ENCODE measurements at places on chromosomes 1 and 21.

DNA sequence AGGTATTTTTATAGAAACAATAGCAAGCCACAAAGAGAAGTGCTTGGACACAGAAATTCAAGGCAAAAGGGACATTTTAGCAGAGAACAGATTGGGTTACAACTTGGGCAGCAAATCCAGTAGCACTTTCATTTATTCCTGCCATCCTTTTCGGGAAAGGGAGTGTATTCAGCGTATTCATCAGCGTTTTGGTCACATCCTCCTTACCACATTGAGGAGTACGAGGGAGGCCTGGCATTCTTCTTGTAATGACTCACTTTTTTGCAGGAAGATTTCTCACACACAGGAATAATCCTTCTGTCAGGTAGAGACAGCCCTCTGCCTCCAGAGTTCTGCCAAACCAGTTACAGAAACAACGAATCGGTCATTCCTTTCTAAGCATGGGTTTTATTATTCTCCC lies 18.1 kb upstream of the FAM78B start:
- DNase-seq = no peak

DNA sequence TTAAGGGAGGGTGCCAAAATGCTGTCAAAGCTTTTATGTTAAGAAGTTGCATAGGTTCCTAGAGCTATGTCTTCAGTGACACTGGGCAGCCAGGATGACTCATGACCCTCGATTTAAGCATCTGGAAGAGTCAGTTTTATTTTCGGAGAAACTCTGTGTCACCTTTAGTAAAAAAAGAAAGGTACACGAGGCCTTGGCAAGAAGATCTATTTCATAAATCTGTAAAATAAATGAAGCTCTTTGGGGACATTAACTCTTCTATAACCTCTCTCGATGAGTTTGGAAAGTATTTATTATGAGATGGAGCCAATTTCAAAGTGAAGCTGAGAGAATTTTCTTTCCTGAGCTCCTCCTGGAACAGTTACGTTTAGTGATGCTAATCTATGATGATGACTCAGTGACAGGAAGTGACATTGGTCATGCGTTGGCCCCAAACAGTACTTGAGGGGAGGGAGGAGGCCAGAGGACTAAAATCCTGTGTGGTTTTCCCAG lies 156.5 kb downstream of the HLX start:
- no peak for DNase-seq

GRCh38 chr1:232704694-232705680 lies 75.1 kb upstream of the SIPA1L2 start:
- DNase-seq = no peak

DNA sequence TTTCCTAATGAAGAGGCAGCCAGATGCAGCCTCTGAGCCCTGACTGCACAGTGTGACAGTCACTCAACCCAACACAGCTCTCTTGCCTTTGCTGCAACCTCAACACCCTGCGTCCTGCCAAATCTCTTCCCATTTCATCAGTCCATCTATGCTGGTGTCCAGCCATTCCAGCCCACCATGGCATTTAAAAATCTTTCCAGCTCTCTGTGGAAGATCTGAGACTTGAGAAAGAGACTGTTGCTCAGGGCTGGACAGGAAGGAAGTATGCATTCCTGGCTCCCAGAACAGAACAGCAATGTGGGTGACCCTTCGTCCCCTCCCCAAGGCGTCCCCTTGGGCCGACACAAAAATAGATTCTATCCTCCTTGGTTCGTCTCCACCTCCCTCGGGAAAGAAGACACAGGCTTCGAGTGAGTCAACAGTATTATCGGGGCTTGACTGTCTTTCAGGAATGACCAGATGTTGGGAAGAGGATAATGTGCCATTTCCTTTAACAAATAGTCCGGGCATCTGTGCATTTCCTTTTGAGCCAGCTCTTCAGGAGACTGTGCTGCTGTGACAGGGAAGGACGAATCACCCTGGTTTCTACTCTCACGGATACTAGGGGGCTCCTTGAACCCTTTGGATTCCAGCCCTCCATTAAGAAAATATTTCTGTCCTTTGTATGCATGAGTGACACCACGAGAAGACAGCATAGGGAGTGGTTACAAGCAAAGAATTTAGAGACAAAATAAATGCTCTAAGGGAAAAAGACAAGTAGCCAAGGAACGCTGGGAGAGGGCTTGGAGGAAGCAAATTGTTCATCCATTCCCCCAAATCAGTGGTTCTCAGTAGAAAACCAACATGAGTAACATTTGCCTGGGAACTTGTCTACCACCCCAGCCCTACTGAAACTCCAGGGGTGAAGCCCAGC lies 111.4 kb upstream of the CDC42BPA start:
- no peak for DNase-seq

- peak; percentile 61 for DNase-seq
These were observed 39.6 kb downstream of the NUF2 start for GRCh38 chr1:163361123-163361934.

- DNase-seq = no peak
These were observed at the start of gene S100B for GRCh38 chr21:46604975-46605766. Gene S100B (minus strand): TSS chr21:46605082. CDS start chr21:46602415, 2,667 bp downstream.

DNA sequence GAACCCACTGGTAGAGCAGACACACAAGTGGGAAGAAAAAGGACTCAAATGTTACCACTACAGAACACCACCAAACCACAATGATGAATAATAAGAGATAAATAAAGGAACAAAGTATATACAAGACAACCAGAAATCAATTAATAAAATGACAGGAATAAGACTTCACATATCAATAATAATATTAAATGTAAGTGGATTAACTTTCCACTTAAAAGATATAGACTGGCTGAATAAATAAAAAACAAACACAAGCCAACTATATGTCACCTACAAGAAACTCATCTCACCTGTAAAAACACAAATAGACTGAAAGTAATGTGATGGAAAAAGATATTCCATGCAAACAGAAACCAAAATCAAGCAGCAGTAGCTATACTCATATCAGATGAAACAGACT lies 6.9 kb upstream of the CLIC6 start:
- no peak for DNase-seq

DNA sequence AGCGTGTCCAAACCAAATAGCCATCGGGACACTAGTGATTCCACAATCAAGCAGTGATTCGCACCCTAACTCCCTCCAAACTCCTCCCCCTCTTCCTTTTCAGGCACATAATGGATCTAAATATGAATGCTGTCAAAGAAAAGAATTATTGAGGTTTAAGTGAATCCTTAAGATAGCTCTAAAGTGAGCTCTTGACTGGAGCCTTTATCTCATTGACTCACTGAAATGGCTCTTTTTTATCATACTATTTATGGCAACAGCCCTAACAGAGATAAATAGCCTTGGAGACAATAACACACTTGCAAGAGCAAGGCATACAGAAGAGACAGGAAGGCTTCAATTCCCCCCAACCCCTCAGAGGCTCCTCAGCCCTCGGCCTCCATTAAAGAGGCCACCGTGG lies 143.3 kb downstream of the PLXNA2 start:
- DNase-seq = no peak

DNA sequence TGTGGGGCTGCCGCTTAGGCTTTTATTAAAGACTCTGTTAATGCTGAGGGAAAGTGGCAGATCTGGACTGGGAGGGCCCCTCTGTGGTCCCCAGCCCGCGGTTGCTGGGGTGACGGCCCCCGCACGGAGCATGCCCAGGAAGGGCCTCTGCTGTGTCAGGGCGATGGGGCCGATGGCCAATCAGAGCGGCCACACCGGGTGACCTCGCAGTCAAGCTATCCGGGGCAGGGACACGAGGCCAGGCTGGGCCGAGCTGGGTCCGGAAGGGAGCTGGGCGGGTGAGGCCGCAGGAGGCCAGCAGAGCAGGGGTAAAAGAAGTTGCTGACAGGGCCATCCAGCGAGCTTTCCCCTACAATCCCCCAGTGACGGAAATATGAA lies 145.1 kb downstream of the CASZ1 start:
- DNase-seq = no peak

DNA sequence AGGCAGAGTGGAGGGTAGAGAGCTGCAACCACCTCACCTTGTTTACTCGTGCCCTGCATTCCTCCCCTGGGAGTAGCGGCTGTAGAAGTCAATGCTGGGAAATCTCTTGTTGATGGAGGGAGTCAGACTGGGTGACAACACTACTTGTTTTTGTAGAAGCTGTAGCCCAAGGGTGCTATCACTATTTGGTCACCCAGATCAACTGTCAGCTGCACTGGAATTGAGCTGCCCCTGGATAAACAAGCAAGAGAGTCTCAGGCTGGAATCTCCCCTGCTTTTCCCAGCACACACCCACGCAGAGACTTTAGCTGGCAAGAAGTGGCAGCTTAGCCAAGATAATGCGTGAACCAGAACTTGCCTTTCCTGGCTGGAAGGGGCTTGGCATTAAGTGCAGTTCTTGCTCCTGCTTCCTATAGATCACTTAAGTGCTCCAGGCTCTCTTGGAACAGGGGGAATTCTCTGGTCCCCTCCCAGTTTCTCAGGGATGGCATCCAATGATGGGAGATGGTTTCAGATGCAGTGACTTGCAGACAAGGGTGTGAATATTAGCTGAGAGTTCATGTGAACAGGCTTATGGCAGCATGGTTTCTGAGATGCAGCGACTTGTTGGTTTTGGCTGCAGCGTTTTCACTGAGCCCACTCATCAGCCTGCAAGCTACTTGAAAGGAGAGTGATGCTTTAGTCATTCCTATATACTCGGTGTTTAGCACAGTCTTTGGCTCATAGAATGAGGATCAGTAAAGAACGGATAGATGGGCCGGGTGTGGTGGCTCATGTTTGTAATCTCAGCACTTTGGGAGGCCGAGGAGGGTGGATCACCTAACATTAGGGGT lies 16.8 kb downstream of the ATP2B4 start:
- no peak for DNase-seq

- DNase-seq = no peak
These were observed 1.3 kb downstream of the CDK18 start for GRCh38 chr1:205505791-205506190.

DNA sequence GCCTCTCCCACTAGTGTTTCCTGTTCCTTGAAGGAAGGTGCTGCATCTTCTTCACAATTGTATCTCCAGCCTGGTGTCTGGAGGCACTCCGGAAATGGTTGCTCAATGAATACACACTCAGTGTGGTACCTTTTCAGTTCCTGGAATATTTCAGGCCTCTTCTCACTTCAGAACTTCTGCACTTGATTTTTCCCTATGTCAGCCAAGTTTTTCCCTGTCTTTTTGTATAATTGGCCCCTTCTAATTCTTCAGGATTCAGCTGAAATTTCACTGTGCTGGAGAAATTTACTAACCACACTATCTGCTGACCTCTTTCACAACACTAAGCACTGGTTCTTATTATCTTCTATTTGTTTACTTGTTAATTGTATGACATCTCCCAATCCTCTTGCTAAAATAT lies 61.2 kb upstream of the MAP10 start:
- no peak for DNase-seq

- no peak for DNase-seq
These were observed 165.4 kb downstream of the MRPL39 start for GRCh38 chr21:25441835-25442234.

GRCh38 chr1:81714636-81715035 lies 86.1 kb upstream of the ADGRL2 start:
- no peak for DNase-seq

- no peak for DNase-seq
These were observed 34.4 kb downstream of the MAP3K21 start for GRCh38 chr1:233361876-233362275.

GRCh38 chr1:87572891-87573290 lies 244.2 kb downstream of the LMO4 start:
- peak; percentile 52 for DNase-seq

- DNase-seq = no peak
These were observed 70.7 kb downstream of the COL24A1 start for GRCh38 chr1:86085741-86086409.

- no peak for DNase-seq
These were observed 76.2 kb upstream of the KIAA1614 start for GRCh38 chr1:180836449-180836848.

DNA sequence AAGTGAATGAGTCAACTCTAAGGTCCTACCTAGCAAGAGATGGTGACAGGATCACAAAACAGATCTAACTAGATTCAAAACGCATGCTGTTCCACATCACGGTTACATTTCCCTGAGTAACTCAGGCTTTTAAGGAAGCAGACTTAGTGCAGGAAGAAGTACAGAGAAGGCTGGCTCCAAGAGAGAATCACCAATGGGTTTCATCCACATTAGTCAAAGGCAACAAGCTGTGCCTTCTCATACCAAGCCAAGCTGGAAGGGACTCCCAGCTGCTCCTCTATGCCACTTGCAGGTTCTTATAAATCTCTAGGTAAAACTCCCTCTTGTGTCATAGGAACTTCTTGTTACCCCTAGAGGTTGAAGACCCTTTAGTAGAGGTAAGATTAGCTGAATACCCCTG lies 109.0 kb downstream of the KCNH1 start:
- no peak for DNase-seq

DNA sequence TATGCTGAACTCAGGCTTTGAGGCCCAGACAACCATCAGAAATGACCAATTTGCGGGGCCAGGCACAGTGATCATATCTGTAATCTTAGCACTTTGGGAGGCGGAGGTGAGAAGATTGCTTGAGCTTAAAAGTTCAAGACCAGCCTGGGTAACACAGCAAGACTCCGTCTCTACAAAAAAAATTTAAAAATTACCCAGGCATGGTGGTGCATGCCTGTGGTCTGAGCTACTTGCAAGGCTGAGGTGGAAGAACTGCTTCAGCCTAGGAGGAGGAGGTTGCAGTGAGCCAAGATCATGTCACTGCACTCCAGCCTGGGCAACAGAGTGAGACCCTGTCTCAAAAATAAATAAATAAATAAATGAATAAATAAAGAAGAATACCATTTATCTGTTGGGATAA lies 156.5 kb downstream of the EIF4G3 start:
- DNase-seq = no peak

GRCh38 chr1:163673759-163674151 lies 352.0 kb downstream of the NUF2 start:
- peak; percentile 97 for DNase-seq

DNA sequence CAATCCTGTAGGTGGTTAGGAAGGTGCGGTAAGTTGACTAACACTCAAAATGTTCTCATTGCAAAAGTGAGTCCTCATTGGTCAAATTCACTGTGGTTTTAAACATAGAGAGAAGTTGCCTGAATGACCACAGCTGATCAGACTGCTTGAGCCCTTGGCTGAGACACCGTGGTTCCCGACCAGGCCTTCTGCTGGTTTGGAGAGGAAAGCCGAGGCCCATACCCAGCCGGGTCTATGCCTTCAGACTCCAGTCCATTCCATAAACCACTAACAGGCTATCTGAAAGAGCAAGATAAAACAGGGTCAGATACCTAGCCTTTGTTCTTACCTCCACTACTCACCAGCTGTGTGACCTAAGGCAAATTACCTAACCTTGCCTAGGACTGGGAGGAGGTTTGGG lies 133.9 kb downstream of the LMX1A start:
- DNase-seq = no peak

DNA sequence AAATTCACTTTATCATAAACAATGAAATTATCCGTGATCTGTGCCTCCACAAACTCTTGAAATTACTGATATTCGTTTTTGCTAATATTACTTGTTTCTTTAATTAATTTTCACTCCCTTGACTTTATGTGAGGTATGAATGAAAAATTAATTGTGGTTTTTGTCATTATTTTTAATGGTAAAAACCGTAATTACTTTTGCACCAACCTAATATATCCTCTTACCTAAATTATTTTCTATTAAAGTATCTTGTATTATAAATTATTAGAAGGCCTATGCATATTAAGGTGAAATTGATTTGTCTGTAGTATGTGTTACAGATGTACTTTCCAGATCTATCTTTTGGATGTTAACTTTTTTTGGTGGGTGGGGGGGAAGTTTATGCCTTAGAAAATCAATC lies 315.9 kb downstream of the KCTD3 start:
- DNase-seq = no peak

GRCh38 chr21:35257413-35257812 lies 208.3 kb upstream of the RUNX1 start:
- no peak for DNase-seq

GRCh38 chr1:53946252-53947171 lies at the start of gene LRRC42:
Gene LRRC42 (plus strand): TSS chr1:53946350. CDS start chr1:53952000, 5,650 bp downstream.
- peak; percentile 11 for DNase-seq

- DNase-seq = peak; percentile 53
These were observed 8.4 kb downstream of the TRAPPC10 start for GRCh38 chr21:44020551-44020950.
